Activated CD4-positive, alpha-beta T cell treated with anti-CD3 and anti-CD28 coated beads for 24 hours (primary cell): ENCODE measurements at places on chromosomes 6 and 20.

- DNase-seq = no peak
These were observed 1.5 kb downstream of the TFAP2B start for GRCh38 chr6:50819904-50820868.

DNA sequence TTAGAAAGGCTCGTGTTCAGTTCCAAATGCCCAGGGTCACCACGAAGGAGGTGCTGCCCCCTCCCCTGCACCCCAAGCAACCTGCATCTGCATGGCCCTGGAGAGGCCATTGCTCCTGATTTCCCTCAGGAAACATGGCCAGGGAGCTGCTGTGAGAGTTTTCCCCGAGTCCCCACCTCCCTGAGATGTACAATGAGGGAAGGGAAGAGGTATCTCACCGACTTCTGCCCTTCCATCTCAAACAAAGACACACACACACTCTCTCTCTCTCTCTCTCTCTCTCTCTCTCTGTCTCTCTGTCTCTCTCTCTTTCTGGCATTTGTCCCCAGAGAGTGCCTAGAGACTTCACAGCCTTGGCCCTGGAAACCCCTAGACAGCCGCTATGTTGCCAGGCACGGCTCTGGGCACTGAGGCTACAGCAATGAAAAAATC, 120.4 kb downstream of the MRPL14 start:
- no peak for DNase-seq

DNA sequence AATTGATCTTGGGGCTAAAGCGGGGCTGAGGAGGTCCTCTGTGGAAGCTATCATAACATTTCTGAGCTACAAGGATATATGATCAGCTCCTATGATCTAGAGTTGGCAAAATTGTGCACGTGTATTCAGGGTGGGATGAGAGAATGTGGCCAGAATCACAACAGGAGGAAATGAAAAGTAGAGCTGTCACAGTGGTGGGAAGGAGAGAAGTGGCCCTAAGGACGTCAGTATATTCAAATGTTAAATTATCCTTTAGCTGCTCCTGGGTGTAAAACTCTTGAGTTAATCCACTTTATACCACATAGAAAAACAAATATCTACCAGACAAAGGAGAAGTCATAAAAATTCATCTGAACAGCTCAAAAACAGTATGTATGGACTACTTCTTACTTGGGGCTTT, 14.8 kb upstream of the POPDC3 start:
- DNase-seq = no peak

GRCh38 chr20:9360431-9360830, 154.0 kb upstream of the LAMP5 start:
- DNase-seq = no peak

- DNase-seq = no peak
These were observed 553.0 kb upstream of the ADGRB3 start for GRCh38 chr6:68082086-68082485.

- DNase-seq = no peak
These were observed 96.0 kb upstream of the PRND start for GRCh38 chr20:4625687-4626086.

DNA sequence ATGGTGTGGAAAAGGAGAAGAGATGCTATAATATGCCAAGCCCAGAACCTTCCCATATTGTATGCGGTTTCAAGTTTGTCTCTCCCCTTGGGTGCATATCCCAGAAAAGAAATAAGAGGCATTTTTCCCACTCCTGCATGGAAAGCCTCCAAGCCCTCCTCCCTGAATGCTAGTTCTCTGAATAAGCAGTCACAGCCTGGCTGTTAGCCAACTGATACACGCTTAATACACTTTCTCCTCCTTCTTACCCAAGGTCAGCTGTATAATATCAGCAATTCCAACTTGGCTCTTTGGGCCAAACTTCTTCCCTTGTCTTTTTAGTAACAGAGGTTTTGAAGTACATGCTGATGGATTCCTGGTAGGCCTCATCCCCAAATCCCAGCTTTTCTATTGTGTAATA, 440.1 kb downstream of the EPHA7 start:
- DNase-seq = no peak

DNA sequence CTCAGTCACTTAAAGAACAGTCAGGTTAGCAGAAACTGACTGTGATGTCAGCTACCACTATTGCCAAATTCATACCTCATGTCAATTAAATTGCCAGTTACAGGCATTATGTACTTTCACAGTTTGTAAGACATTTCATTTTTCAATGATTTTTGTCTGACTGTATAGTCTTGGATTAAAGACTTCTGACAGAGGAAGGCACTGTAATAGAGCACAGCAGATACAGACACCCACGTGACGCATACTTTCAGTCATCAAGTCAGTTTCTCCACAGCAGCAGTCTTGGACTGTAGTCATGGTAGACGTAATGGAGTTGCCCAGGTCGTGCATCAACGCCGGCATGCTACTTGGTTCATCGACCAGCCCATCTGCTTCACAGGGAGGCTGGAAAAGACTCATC, 29.5 kb upstream of the ELOVL5 start:
- no peak for DNase-seq

DNA sequence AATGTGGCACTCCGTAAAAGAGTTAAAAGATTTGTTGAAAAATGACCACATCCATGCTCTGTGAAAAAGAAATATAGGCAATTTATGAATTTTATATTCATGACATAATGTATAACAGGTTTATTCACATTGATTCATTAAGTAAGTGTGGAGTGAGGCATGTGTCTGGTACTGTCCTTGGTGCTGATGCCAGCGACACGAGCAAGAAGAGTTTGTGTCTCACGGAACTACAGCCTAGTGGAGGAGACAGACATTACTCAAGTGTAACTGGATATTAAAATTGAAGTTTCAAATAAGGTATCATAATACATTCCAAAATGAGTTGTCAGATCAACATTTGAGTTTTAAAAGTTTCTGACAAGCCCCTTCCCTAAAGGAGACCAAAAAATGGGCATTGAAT, 158.2 kb upstream of the PRND start:
- DNase-seq = no peak

GRCh38 chr6:156720691-156721685, 56.2 kb upstream of the ARID1B start:
- DNase-seq = no peak

GRCh38 chr6:100473182-100473581, 8.5 kb upstream of the SIM1 start:
- DNase-seq = no peak

GRCh38 chr6:132498638-132499037, 14.3 kb downstream of the STX7 start:
- DNase-seq = no peak

- DNase-seq = no peak
These were observed 703 bp downstream of the EPHA7 start for GRCh38 chr6:93418408-93419303.
